ENCODE measurements at places on chromosomes 1 and 21.

- DNase-seq: no peak
Measured at GRCh38 chr1:41418857-41419583, 57.8 kb downstream of the FOXO6 start.

- DNase-seq: no peak
Measured at GRCh38 chr21:24976238-24976637, 631.0 kb downstream of the MRPL39 start.

- no peak for DNase-seq
Measured at GRCh38 chr1:157562515-157562914, 10.2 kb upstream of the FCRL5 start.

GRCh38 chr1:247198781-247199180 lies 27.0 kb upstream of the ZNF124 start:
- DNase-seq: no peak

DNA sequence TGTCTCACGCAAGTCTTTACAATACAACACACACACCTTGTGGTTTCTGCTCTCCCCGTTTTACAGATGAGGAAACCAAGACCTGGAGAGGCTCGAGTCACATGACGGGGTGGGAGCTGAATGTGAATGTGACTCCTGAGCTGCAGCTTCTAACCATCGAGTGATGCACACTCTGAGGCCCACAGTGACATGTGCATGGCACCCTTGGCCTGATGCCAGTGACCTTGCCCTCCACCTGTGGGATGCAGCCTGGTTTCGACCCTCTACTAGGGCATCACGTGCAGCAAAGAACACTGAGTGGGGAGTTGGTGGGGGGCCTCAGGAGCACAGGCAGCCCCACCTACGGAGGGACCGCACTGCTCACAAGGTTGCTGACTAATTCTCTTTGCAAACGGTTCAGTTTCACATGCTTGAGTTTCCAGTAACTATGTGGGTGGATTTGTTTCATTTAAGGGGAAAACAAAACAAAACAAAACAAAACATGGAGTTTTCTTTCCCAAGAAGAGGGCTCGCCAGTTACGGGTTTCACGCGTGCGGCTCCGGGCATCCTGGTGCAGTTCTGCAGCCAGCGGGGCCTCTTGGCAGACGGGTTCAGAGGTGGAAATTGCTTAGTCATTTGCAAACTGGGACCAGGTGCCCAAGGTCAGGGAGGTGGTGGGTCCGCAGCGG lies 22.9 kb downstream of the SPSB1 start:
- DNase-seq: no peak

DNA sequence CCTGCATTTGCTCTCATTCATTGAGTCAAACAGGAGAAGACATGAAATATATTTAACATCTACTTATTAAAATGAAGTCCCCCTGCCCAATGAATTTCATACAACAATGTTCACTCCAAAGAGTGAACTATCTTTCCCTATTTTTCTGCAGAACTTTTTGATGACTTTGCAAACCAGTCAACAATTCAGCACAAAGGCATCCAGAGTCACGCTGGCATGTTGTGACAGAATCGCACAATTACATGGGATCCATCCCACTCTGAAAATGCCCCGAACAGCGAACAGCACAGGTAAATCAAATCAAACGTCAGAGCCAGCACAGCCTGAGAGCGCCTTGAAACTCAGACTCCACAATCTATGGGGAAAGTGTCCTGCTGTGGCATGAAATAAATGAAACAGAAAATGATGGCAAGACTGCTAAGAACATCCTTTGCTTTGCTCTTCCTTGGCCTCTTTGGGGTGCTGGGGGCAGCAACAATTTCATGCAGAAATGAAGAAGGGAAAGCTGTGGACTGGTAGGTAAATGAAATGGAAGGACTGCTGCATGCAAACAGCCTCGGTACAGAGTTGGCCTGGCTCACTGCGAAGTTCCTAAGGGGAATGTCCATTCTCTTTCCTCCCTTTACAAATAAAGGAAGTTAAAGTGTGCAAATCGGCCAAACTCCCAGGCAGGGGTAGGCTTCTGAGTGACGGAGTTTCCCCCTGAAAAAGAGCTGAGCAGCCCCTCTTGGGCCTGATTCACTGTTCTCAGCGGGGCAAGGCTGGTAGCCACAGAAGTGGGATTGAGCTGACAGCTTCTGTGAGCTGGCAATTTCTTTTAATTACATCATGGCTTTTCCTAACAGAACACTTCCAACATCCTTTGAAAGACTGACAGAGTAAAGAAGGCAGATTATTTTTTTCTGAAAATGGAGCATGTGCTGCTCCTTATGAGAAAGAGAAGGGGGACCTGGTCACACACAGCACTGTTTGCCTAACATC lies at the start of gene DNASE2B:
Gene DNASE2B, plus strand, starts transcription at position 310 of the 981 bp plus-strand sequence. Its CDS starts 81 bp downstream, at position 391.
- no peak for DNase-seq

DNA sequence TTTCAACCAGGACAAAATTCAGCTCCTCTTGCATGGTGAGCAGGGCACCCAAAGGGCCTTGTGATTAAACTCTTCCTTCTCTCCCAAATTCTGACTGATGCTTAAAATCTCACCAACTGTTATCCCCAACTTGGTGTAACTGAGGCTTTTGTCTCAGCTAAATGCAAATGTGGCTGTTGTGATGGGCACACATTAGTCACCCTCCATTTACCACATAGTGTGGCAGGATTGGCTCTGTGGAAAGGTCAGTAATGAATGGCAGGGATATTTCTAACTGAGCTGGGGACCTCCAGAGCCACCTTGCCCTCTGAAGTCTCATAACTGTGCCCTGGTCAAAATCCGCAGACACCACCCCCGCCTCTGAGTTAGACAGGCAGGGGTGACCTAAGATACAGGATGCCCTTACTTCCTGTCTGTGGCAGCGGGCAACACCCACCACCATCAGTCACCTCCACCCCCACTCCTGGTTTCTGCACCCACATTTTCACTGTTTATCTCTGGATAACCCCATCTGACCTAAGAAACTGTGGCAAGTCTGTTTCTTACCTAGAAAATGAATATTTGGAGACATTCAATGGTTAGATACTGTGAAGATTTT lies 25.4 kb upstream of the RGS16 start:
- peak; percentile 58 for DNase-seq

DNA sequence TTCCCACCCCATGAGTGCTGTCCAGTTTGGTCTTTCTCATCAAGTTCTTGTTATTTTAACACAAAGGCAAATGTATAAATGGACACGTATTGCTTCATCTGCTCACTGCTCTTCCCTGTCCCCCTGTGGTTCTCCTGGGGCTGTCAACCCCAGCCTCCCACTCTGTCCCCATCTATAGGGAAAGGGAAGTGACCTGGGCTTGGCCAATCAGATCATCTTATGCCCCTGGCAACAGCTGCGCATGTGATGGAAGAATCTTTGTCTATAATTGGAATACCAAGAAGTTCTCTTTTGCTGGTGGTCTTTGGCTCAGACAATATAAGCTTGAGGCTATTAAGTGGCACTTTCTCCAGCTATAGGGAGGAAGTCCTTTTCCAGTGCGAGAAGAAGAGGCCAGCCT lies 4.7 kb upstream of the CCSAP start:
- DNase-seq: no peak

GRCh38 chr1:89903550-89903949 lies 82.7 kb downstream of the LRRC8D start:
- no peak for DNase-seq

- no peak for DNase-seq
Measured at GRCh38 chr1:175521249-175522040, 221.9 kb downstream of the TNR start.

DNA sequence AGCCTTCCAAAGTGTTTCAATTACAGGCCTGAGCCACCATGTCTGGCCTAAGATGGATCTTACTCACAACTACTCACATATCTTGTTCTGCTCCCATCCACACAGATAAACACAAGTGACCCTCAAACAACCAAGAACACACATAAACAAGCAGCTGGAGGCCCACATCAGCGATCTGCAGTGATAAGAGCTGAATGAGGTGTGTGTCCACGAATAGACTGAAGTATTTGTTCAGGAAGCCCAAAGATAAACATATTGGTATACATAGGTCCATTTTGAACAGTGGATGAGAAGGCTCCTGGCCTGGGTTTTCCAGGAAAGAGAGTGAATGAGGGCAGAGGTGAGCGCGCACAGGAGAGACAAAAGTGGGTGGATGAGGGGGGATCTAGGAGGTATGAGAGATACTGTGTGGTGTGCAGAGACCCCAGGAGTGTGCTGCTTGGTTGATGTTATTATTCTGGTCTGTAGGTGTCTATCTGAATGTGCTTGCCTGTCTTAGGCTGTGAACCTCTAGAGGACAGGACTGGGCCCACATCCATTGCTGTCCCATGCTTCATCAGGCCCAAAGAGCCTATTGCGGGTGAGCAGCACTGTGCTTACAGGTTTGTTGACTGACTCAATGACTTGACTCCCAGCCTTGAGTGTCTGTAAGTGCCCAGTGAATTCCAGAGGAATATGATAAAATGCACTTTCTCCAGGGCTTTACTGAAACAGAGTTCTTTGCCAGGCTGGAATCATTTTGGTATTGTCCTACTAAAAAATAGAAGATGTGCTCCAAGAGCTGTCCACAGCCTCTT lies 79.9 kb upstream of the ATP1A1 start:
- DNase-seq: no peak

- DNase-seq: no peak
Measured at GRCh38 chr1:104235141-104235540, 485.4 kb downstream of the AMY1C start.

GRCh38 chr1:161784968-161785367 lies 18.8 kb downstream of the ATF6 start:
- no peak for DNase-seq

DNA sequence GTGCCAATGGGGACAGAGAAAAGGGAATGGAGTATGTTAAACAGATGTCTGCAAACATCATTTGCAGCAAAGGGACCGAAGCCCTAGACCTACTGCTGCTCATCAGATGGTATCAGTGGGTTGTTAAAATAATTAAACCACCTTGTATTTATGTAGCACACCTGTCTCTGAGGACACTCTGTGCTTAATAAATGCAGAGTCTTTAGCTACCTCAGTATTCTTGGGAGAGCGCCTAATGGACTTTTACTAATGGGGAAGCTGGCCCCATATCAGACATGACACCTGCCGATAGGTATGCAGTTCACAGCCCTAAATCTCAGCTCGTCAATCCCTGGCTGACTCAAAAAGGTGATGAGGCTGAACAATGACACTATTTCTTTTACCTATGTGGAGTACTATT lies 54.4 kb downstream of the SYT6 start:
- DNase-seq: no peak

GRCh38 chr21:31554511-31555022 lies 104.9 kb upstream of the SOD1 start:
- no peak for DNase-seq

- no peak for DNase-seq
Measured at GRCh38 chr1:87186346-87186745, 142.3 kb upstream of the LMO4 start.

GRCh38 chr1:184199438-184200085 lies 148.0 kb downstream of the TSEN15 start:
- no peak for DNase-seq

- DNase-seq: no peak
Measured at GRCh38 chr1:108877348-108878159, 769 bp downstream of the GPSM2 start.

GRCh38 chr1:8555582-8555981 lies 237.7 kb downstream of the SLC45A1 start:
- no peak for DNase-seq

GRCh38 chr1:84427250-84428188 lies 29.2 kb downstream of the DNASE2B start:
- DNase-seq: no peak

GRCh38 chr1:22484706-22485345 lies 33.2 kb downstream of the ZBTB40 start:
- DNase-seq: no peak

DNA sequence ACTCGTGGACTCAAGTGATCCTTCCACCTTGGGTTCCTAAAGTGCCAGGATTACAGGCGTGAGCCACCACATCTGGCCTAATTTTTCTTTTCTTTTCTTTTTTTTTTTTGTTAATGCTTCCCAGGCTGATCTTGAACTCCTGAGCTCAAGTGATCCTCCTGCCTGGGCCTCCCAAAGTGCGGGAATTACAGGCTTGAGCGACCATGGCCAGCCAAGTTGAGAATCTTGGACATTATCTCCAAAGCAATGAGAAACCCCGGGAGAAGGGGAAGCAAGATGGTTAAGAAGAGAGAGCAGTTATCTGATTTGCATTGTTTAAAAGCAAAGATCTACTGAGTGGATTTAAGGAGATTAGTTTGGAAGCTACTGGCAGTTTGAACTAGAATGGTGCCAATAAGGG lies 9.1 kb downstream of the HIPK1 start:
- no peak for DNase-seq

- no peak for DNase-seq
Measured at GRCh38 chr21:46503922-46504550, 45.3 kb downstream of the DIP2A start.

DNA sequence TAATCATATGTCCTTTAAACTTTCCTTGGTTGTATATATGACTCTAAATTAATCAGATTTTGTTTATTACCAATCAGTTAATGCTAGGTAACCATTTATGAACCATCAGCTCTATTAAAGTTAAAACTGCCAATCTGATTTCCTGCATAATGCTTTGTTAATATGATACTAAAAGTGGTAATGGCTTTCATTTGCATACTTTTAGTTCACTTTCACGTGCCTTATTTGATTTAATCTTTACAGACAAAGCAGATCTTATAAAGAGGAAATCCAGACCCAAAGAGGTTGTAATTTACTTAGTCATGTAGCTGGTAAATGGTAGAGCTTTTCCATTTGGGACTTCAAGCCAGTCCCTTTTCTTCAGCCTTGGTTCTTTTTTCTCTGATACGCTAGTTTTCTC lies 61.3 kb downstream of the CLIC4 start:
- DNase-seq: no peak

GRCh38 chr1:231201979-231202633 lies 38.9 kb upstream of the GNPAT start:
- DNase-seq: no peak

DNA sequence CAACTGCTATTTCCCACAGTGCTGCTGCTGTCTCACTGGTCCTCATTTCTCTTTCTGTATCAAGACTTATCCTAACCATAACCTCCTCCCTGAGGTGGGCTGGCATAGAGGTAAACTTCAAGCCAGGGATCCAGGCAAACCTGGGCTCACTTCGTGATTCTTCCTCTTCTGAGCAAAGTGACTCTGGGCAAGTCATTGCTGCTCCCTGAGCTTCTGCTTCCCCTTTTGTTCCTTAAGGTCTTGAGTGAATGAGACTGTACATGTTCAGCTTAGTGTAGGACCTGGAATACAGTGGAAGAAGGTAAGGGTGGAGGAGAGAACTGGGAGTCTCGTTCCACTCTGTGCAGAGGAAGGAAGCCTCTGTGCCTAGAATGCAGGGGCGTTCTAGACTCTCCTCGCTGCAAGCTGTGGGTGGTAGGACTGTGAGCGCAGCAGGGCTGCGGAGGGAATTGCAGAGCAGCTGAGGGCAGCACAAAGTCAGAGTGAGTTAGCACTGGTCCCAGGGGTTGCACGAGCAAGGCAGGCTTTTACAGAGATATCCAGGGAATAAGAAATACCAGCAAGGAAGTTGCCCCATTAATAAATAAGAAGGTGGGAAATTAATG lies 11.4 kb upstream of the ERI3 start:
- no peak for DNase-seq

- DNase-seq: peak; percentile 19
Measured at GRCh38 chr1:46613661-46614603, 2.7 kb downstream of the MOB3C start.

GRCh38 chr1:222552882-222553281 lies 5.0 kb upstream of the HHIPL2 start:
- no peak for DNase-seq

- no peak for DNase-seq
Measured at GRCh38 chr1:18612073-18612472, 18.6 kb upstream of the PAX7 start.

- DNase-seq: no peak
Measured at GRCh38 chr1:69527273-69527672, 40.4 kb upstream of the LRRC7 start.
